ENCODE measurements at places on chromosomes 3 and 15. TPM values are rescaled to one million over a fixed set of nuclear protein-coding genes. Genes with fewer than 3 reads are reported as not detected.

SLC28A1 gene
- not detected for total RNA-seq

FGD5 gene
- not detected for total RNA-seq

XIRP1 gene
- not detected for total RNA-seq

GRCh38 chr3:169901453-169901852, 9.9 kb upstream of the SAMD7 start:
- DNase-seq: no peak

DNA sequence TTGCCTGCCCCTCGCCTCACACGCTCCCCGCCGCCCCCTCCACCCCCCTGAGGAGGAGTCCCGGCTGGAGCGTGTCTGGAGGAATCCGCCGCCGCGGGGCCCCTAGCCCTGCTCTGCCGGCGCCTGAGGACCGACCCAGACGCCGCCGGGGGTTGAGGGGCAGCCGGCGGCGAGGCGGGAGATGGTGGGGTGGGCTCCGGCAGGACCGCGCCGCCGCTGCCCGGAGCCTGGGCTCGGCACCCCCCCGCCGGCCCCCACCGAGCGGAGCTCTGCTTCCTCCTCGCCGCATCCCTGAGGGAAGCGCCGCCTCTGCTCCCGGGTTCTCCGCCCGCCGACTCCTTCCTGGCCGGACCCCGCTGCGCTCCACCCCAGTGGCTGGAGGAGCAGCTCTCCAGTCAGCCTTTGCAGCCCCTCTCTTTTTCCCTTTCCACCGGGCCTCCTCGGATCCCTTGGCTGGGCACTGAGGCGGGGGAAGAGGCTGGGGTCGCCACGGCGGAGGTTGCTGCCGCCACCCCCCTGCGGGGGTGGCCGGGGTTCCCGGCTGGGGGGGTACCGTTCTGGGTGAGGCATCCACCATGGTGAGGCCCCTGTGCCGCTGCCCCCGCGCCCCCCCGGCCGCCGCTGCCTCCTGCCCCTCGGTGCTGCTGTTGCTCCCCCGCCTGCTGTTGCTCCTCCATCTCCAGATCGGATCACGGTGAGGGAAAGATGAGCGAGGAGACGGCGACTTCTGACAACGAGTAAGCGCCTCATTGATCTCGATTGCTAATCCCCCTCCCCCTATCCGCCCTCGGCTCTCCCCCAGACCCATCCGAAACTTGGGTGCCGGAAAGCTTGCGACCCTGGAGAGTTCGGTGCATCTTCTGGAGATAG, at the start of gene SPRED1:
Gene SPRED1, plus strand, starts transcription at position 356 of the 870 bp plus-strand sequence. Its CDS starts 350 bp downstream, at position 706.
- peak; percentile 52 for DNase-seq

DNA sequence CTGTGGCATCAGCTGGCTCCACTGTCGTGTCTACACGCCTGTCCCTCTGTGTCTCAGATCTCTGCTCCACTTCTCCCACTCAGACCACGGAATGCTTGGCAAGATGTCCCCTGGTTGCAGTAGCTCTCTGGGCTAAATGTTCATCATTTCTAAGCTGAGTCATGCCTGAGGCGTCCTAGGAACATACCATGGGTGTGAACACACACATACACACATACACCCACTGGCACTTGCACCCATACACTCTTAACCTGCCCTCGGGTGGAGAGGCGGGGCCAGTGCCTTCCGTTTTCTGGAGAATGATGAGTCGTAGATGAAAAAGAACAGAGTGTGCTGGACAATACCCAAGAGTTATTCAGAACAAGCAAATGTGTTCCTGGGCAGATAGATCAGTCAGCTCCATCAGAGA, 72.4 kb downstream of the SENP2 start:
- DNase-seq: no peak

Data from SK-MEL-5 (cell line).